ENCODE measurements at places on chromosomes 1 and 21.

GRCh38 chr1:62391369-62391971, 45.4 kb upstream of the USP1 start:
- DNase-seq, result peak; percentile 43

DNA sequence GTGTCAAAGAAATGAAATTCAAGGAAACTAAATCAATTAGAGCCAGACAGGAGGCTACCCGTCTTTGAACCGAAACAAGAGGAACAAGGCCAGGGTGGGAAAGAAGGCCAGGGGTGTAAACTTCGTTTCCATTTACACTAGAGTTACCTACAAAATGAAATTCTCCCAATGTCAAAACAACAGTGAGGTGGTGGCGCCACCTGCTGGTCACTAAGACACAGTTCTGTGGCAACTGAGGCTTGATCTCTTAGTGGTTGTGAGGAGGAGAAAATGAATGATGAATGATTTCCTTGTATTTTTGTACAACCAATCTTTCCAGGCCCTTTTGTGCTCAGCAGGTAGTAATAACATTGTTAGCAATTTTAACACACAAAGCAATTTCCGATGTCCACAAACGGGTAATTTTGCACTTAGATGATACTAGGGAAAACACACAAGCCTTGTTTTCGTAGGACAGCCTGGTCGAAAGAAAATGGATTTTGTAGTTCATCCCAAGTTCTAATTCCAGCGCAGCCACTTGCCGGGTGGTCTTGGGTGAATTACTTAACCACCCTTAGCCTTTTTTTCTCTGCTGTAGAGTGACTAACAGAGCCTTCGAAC, 54.8 kb upstream of the SOD1 start:
- peak; percentile 83 for DNase-seq

GRCh38 chr1:179323436-179323835, 29.8 kb downstream of the SOAT1 start:
- no peak for DNase-seq

- no peak for DNase-seq
Measured at GRCh38 chr1:216688127-216688657, 35.0 kb downstream of the ESRRG start.

GRCh38 chr1:228015276-228016180, 8.7 kb downstream of the WNT3A start:
- DNase-seq, result no peak

DNA sequence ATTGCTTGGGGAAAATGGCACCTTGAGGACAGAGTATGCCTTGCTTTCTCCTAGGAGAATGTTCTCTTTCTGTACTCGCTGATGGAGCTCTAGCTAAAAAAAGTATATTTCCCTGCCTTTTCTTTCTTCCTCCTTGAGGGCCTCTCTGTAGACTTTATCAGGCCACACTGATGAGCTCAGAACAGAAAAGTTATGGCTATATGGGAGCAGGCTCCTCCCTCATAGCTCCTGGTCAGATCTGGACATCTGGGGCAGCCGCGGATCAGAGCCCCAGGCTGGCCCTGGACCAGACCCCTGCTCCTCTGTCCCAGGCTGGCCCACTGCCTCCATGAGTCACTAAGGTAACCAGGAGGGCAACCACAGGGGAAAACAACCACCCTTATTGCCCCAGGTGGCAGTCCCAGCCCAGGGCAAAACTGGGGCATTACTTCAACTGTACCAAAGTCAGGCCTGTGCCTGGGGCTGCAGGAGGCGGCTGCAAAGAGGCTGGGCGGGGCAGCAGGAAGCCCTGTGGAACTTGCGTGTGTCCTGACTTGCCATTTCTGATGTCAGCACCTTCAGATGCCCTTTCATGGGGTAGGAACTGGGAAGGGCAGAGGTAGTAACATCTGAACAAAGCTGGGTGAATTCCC, 26.3 kb upstream of the ZNF648 start:
- DNase-seq, result no peak

DNA sequence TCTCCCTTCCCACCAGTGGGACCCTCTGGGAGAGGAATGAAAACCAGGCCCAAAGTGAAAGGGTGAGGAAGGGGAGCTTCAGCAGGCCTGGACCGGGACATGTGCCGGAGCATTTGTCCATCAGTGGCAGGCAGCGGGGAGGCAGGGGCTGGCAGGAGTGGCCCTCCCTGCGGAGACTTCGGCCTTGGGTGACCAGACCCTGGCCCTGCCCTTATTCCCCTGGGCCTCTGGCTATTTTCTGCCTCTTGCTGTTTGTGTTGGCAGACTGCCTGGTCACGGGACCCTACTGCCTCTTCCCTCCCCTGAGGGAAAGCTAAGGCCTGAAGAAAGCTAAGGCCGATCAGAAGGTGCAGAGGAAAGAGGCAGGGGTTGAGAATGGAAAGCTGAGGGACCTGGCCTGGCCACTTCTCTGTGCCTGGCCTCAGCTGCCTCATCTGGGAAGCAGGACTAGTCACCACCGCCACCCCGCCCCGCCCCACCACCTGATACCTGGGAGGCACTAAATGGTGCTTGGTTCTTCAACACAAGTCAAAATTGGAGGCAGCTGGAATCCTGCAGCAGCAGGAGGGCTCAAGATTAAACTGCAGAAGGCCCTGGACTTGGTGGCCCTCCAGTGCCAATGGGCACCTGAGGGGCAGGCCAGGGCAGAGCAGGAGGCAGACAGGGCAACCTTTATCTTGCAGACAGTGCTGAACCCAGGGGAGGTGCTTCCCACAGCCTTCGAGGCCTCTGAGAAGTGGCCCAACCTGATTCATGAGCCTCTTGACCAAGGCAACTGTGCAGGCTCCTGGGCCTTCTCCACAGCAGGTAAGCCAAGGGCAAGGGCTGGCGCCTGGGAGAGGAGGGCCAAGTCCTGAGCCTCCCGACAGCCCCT, 7.9 kb downstream of the TINAGL1 start:
- no peak for DNase-seq

GRCh38 chr1:9256332-9256731, 21.8 kb downstream of the H6PD start:
- no peak for DNase-seq

- DNase-seq, result no peak
Measured at GRCh38 chr1:9596415-9597123, 7.9 kb downstream of the TMEM201 start.

- DNase-seq, result peak; percentile 54
Measured at GRCh38 chr1:228986093-228986904, 251.0 kb downstream of the RHOU start.

- DNase-seq, result peak; percentile 74
Measured at GRCh38 chr1:1630191-1630964, 1.6 kb upstream of the MMP23B start.

Data from suppressor macrophage treated with lipopolysaccharide for 4 hours (primary cell).